Right cardiac atrium (tissue), 5 donors: ENCODE measurements at places on chromosomes 4 and X.

DNA sequence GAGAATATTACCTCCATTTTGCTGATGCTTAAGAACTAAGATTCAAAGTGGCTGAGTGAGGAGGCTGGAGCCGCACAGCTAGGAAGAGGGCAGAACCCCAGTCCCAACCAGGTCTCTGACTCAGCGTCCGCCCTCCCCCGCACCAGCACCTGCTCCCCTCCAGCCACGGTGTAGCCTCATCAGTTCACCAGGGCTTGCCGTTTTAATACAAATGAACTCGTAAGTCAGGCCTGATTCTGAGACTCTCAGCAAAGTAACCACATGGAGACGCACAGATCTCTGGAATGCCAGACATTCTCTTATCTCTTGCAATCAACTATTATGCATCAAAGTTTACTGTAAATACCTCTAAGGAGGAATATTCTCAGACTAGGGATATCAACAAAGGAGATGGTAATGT is 52.4 kb downstream of the ENPP6 start:
- DNase-seq, result no peak

GRCh38 chr4:172822331-172822730 is 346.3 kb upstream of the GALNT7 start:
- DNase-seq, result no peak

DNA sequence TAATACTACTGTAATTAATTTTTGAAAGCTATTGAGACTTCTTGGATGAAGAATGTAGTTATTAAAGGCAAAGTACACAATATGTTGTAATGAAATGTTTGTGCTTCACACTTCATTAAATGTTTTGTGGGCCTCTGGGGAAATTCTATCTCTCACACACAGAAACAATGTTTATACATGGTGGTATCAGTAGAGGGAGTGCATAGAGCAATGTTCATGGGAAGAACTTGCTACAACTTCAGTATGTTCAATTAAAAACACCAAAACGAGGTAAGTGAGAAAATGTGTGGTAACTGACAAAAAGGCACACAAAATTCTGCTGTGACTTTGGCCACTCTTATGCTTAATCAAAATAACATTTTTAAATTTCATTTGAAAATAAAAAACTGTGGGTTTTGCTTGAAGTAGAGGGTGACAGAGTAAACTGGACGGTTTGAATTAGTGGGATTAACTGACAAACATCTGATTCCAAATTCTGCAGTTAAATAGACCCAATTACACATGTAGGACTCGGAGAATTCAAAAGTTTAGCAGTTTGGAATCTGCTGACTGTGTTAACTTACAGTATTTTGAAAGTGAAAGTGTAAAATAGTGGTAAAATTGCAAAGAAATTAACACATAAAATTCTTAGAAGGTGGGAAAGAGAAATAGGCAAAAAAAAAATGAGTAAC is 111.4 kb upstream of the TTC29 start:
- no peak for DNase-seq

DNA sequence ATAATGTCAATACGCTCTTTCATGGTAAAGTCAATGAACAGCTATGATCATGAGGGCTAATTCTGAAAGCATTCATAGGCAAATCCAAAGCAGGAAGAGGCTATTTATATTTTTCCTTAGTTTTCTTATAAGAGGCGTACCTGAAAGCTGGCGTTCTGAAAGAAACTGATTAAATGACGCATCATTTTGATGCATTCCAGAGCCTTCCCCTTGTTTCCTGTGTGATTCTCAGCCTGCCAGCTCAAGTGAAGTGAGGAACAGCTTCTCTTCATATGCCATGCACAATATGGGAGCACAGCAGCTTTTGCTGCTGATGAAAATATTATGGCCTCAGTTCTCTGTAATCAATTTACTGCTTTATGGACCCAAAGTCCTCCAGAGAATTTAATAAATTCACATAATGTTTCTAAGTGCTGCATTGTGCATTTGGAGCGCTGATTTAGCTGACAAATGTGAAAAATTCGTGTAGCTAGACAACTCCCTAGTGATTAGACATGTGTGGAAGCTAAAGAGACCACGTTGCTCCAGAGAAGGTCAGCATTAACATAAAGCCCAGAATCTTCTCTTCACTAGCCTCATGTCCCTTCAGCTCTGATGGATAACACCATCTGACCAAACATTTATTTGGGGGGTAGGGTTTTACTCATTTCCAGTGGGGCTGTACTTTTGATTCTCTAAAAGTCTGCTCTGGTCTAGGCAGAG is 110.8 kb downstream of the GPAT3 start:
- no peak for DNase-seq

GRCh38 chrX:13235930-13236329 is 83.9 kb downstream of the ATXN3L start:
- DNase-seq, result no peak

DNA sequence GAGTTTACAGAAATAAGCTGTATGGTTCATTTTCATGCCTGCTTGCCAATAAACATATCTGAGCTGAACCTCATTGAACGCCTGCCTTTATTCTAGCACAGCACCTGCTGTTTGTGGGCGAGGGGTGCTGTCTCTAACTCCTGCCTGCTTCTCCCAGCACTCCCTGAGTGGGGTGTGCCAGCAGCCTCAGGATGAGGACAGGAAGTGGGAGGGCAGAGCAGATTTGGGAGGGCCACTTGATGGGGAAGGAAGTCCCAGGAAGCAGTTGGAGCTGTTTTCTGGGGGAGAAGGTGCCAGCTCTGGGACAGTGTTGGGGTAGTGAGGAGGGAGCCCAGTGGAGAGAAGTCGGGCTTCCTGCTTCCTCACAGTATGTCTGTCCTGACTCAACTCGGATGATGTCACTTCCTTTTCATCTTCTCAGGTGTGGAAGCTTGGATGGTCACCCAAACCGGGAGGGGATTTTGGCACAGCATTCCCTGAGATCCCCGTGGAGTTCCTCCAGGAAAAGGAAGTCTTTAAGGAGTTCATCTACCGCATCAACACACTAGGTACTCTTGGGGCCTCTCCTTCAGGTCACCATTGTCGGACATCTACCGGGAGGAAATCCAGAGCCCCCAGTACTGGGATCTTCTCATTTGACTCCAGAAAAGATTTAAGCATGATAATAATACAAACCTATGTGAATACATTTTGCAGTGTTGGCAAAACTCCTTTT is 29.0 kb upstream of the MSANTD1 start:
- DNase-seq, result no peak

- no peak for DNase-seq
Observed at GRCh38 chr4:31793907-31794306, 1073.7 kb downstream of the PCDH7 start.

GRCh38 chr4:3336382-3337356 is 43.8 kb downstream of the RGS12 start:
- DNase-seq, result no peak

- DNase-seq, result no peak
Observed at GRCh38 chrX:97310373-97310772, 426.7 kb downstream of the RPA4 start.

DNA sequence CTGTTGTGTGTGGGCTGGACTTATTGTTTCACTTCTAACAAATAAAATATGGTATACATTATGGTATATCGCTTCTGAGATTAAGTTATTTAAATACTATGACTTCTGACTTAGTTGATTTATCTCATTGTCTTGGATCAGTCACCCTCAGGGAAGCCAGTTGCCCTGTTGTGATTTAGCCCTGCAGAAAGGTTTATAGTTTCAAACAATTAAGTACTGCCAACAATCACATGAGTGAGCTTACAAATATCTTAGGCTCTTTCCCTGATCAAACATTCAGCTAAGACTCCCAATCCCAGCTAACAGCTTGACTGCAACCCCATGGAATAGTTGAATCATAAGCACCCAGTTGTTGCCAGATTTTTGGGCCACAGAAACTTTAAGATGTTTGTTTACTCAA is 85.4 kb downstream of the MAGEC1 start:
- no peak for DNase-seq

DNA sequence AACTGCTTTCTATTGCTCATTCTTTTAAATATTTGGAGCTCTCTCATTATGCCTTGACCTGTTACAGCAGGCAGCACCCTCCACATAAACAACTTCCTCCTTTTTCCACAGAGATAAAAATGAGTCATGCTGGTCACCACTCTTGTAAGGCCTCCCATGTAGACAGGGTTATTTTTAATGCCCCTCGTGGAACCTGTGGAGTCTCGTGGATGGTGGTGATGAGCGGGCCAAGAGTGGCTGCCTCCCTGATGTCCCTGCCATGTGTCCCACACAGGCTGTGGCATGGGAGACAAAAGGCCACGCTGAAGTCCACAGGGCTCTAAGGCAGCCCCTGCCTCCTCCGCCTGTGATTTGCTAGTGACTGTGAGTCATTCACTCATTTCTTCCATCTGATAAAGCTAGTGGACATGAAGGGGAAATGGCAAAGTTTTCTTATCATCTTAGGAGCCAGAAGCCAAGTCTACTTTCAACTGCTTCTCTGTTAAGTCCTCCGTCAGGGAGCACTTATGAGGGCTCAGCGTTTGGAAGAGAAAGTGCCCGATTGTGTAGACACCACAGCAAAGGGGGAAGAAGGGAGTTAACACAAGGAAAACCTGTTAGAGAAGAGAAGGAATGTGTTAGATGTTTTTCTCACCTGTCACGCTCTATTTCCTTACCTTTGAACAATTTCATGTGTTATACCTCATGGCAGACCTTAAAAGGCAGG is 121.6 kb upstream of the FAT1 start:
- DNase-seq, result peak; percentile 39

GRCh38 chr4:175414602-175415001 is 397.5 kb downstream of the GPM6A start:
- no peak for DNase-seq

DNA sequence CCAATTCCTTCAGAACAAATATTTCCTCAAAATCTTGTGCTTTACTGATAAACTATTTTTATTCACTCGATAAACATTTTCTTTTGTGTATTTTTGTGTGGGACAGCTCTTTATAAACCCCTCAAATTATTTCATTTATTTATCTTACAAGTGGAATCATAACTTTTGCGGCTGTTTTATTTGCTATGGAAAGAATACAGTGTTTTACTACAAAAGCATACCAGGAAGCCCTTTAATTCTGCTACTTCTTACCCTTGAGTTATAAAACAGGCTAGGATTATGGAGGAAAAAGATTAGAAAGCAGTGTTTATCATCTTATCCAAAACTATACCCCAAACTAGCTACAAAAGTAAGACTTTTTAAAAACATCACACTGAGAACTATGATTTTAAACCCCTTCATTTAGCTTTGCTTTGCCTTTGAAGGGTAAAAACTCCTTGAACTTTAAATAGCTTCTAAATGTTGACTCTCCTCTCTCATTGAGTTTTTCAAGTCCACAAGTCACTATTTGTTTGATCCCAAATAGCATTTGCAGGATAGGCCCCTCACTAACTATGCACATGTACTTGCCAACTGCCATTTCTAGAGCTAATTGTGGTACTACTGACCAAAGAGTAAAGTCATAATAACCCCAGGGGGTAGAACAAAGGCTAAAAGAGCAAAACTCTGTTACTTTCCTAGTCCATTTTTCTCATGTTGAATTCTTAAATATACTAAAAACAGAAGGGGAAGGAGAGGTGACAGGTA is 45.8 kb upstream of the SGMS2 start:
- DNase-seq, result no peak

- DNase-seq, result no peak
Observed at GRCh38 chr4:67332627-67333026, 212.7 kb downstream of the CENPC start.

DNA sequence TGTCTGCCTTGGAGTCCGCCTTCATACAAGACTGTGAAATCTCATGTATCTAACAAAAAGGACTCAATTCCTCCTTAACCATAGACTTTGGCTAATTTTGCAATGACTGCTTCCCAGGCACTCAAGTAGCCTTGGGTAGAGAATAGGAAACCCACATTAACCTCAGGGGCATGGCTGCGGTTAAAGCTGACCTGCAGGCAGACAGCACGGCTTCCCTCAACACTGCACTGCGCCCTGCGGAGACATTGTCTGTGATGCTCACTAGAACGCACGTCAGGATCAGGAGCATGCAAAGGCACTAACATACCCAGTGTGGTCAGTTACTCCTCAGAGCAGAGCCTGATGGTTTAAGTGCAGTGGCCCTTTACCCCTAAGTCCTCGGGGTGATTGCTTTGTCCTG is 10.3 kb upstream of the GPR143 start:
- DNase-seq, result no peak

- no peak for DNase-seq
Observed at GRCh38 chr4:6027392-6027791, 9.2 kb upstream of the C4orf50 start.

GRCh38 chr4:26826721-26827120 is 33.9 kb upstream of the STIM2 start:
- peak; percentile 46 for DNase-seq

DNA sequence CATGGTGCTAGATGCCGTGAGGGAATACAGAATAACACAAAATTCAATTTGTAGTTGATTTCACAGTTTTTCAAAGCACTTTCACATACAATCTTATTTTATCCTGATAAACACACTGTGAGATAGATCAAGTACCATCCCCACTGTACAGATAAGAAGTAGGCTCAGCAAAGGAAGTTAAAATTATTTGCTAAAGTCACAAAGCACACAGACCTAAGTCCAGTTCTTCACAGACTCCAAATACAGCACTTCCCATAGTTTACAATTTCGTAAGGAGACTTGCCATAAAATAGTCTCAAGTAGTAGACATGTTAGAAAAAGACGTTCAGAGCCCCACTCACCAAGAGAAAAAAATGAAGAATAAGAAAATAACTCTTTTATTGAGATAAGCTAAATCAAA is 7.8 kb upstream of the CUL4B start:
- no peak for DNase-seq

- DNase-seq, result no peak
Observed at GRCh38 chr4:118338981-118339765, 13.6 kb downstream of the PRSS12 start.

DNA sequence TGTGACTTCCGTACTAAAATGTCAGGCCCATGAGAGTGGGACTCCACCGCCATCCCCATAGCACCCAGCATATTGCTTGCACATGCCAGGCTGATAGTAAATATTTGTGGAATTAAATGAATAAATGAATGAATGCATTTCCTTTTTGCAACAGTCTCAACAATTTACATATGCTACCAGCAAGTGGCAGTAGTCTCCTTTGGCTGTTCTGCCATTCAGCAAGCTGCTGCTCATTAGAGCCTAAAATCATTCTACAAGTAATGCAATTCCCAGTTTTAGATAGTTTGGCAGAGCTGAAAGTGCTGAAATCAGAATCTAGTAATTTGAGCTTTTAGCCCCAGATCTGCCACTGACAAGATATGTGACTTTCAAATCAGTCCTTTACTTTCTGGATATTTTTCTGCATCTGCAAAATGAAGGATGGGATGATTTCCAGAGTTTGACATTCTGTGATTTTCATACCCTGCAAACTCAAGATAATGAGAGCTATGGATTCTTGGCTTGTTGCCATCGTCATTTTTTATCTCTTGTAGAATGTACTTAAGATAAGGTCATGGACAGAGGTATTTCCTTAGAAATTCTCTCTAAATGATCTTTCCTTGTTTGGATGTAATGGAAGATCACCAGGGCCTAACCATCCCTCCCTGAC is 35.7 kb upstream of the INTS6L start:
- DNase-seq, result no peak

- no peak for DNase-seq
Observed at GRCh38 chrX:132270021-132270420, 50.8 kb upstream of the RAP2C start.

- DNase-seq, result no peak
Observed at GRCh38 chrX:110318664-110318968, 731 bp upstream of the AMMECR1 start.
